ENCODE measurements at places on chromosomes 3 and 15. TPM values are rescaled to one million over a fixed set of nuclear protein-coding genes. Genes with fewer than 3 reads are reported as not detected.

AKAP13 gene
- total RNA-seq = 75.7 TPM

CSTA gene
- 99.3 TPM for total RNA-seq

GRCh38 chr3:933326-933725 is 159.5 kb upstream of the CNTN6 start:
- no peak for DNase-seq

DNA sequence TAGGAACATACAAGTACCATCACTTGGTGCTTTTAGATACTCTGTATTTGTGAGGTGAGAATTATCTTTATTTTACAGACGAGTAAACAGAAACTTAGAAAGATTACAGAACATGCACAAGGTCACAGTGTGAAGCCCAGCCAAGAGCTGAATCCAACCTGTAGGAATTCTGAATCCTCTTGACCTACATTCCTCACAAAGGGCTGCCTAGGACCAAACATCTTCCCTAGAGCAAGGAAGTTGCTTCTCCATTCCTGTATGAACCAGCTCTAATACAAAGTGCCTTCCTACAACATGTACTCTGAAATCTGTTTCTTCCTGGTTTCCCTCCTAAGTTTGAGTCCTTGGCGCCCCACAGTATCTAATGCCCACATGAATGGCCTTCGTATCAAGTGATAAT is 2.9 kb downstream of the HDGFL3 start:
- no peak for DNase-seq

PLEKHO2 gene
- 11.2 TPM for total RNA-seq

DNA sequence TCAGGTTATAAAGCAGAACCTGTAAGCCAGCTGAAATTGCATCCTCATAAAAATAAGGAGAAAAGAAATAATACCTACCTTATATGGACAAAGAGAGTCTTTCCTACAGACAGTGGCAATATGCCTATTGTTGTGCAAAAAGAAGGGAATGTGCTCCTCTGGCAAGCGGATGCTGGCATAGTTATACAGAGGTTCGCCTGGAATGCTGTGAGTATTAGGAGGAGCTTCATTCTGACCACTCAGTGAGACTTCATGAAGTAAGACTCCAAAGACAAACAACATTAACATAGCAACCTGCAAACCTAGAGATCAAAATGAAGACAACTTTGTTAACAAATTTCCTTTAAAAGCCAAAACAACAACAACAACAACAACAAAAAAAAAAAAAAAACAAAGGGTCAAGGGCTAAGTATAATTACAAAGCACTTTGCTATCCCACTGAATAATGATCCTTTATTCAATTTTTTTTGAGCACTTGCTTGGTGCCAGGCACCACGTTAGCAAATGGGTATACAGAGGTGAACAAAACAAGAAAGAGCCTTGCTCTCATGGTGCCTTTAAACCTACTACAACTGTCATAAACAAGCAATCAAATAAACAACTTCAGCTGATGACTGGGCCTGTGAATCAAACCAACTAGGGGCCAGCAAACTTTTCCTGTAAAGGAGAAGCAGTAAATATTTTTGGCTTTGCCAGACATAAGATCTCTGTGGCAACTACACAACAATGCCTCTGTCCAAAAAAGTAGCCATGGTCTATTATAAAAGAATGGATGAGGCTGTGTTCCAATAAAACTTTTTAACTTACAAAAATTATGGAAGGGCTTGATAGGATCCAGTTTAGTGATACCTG is 3.7 kb downstream of the EOGT start:
- no peak for DNase-seq
